Activated CD4-positive, alpha-beta T cell treated with anti-CD3 and anti-CD28 coated beads for 4 hours (primary cell): ENCODE measurements at places on chromosomes 2 and 18.

- no peak for DNase-seq
These were observed 57.5 kb downstream of the DTNB start for GRCh38 chr2:25615920-25616319.

DNA sequence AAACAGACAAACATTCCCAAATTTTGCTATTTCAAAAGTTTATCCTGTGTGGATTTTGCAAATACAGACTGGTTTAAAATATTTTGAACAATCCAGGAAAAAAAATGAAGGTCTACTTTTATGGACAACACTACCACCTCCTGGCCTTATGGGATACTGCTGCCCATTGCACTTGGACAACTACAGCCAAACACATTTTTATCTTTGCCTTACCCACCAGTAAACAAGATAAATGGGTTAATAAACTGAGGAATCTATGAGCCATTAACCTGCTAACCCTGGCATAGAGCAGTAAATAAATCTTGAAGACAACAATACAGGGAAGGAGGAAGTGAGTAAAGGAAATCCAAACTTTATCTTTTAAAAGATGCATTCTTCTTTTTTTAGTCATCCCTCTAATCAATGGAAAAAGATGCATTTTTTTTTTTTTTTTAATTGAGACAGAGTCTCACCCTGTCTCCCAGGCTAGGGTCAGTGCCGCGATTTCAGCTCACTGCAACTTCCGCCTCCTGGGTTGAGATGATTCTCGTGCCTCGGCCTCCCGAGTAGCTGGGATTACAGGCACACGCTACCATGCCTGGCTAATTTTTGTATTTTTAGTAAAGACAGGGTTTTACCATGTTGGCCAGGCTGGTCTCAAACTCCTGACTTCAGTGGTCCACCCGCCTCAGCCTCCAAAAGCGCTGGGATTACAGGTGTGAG lies 2.1 kb upstream of the SPIRE1 start:
- peak; percentile 29 for DNase-seq

DNA sequence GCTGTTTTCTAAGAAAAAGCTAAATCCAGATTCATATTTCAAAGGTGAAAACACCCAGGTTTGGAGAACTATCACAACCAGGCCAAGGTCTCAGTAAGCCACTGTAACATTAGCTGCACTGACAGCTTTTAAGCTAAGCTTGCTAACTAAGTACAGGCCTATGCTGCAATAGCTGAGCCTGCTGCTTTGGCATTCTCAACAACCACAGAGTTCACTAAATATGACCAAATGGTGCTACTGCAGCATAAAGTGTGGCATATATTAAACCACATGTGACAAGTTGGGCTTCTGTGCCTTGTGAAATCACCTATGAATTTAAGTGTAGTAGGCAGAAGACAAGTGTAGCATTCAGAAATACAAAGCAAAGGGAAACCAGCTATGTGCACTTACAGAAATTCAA lies 206.7 kb downstream of the TCF4 start:
- no peak for DNase-seq

DNA sequence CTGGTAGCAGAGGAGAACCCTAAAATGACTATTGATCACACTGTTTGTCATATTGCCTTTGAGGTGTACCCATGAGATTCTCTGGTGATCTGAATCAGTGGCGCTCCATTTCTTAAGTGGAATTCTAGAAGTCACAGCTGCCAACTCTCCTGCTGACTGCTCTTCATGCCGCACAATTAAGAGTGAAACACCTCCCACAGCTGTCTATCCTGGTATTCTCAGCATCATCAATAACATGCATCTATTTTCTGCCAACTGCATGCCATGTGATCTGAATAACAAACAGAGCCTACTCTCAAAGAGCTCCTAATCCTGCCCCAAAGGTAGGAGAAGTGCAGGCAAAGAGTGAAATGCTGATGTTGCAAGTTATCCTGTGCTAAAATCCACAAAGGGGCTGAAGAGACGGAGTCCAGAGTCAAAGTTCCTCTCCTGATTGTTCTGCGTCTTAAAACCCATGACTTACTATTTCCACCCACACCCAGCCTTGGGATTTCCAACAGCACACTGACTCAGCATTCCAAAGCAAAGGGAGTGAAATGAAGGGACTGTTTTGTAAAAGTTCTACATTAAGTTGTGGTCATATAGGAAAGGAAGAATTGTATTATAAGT lies 13.7 kb upstream of the DAPL1 start:
- no peak for DNase-seq

- no peak for DNase-seq
These were observed 14.3 kb upstream of the MAP3K2 start for GRCh38 chr2:127401757-127402695.

GRCh38 chr2:193272011-193272410 lies 1077.3 kb upstream of the TMEFF2 start:
- DNase-seq = no peak

DNA sequence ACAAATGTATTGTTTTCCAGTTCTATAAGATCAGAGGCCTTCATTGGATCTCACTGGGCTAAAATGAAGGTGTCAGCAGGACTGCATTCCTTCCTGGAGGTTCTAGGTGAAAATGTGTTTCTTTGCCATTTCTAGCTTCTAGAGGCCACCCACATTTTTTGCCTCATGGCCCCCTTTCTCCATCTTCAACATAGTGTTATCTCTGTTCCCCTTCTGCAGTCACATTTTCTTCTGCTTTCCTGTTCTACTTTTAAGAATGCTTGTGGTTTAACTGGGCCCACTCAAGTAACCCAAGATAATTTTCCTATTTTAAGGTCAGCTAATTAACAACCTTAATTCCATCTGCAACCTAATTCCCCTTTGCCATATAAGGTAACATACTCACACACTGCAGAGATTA lies 36.1 kb downstream of the METTL21A start:
- no peak for DNase-seq

- no peak for DNase-seq
These were observed 1039.0 kb downstream of the SOCS6 start for GRCh38 chr18:71327850-71328249.

- DNase-seq = no peak
These were observed 179.0 kb downstream of the TWIST2 start for GRCh38 chr2:239026711-239027361.

- DNase-seq = no peak
These were observed 2.7 kb downstream of the USP40 start for GRCh38 chr2:233563663-233564430.

DNA sequence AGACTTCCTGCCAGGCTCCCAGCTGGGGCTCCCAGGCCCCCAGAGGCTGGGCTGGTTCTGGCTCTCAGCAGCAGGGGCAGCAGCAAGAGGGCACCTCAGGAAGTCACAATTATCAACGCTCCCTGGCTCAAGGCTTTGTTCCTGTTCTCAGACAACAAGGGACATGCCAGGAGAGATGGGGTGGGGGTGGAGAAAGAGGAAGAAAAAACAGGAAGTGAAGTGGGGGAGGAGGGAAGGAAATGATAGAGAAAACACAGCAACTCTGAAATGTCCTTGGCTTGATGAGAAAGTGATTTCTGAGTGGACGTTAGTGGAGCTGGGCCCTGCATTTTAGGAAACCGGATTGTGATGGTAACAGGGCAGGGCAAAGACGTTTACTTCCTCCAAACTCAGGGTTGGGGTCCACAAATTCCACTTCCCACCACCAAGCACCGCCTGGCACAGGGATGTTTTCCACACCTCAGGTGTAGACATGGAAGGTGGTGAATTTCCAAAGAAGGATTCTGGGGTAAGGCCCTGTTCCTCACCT lies 40.4 kb downstream of the CYRIA start:
- no peak for DNase-seq

DNA sequence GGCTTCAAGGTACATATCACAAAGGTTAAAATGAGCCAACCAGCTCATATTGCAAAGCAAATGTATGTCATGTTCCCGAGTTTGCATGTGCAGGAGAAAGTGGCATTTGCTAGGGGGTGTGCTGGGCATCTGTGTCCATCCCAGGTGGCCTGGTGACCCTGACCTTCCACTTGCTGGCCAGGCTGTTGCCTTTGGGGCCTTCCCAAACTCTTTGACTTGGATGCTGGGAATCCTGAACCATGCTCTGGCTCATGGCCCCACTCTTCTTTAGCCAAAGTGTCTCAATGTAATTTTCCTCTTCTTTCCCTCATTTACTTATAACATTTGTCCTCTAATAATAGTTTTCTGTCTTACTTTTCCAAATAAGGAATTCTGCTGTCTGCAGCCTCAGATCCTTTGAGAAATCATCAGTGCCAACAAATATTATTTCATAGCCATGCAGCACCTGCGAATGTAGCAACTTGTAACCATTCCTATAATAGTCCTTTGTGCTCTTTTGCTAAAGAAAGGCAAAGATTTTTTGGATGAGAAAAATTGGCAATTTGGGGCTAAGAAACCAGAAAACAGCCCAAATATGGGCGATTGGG lies 64.2 kb downstream of the MTCL1 start:
- DNase-seq = no peak

DNA sequence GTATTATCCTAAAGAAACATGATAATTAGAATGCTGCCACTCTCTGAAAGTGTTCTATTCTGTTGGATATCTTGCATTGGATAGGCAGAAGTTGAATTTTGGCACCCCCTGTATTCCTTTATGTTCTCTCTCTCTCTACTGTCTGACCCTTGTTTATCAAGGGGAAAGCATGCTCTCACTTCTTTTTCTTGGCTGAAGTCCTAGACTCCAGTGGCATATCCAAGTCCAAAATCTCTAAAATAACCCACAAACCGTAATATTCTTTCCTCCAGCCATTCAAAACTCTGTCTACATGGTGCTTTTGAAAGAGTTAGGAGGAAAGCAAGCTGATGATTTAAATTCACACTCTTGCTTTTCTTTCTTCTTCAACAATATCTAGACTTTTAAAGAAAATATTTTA lies 669.7 kb downstream of the TDRD15 start:
- no peak for DNase-seq

GRCh38 chr2:204967199-204967960 lies 422.1 kb downstream of the PARD3B start:
- peak; percentile 38 for DNase-seq

DNA sequence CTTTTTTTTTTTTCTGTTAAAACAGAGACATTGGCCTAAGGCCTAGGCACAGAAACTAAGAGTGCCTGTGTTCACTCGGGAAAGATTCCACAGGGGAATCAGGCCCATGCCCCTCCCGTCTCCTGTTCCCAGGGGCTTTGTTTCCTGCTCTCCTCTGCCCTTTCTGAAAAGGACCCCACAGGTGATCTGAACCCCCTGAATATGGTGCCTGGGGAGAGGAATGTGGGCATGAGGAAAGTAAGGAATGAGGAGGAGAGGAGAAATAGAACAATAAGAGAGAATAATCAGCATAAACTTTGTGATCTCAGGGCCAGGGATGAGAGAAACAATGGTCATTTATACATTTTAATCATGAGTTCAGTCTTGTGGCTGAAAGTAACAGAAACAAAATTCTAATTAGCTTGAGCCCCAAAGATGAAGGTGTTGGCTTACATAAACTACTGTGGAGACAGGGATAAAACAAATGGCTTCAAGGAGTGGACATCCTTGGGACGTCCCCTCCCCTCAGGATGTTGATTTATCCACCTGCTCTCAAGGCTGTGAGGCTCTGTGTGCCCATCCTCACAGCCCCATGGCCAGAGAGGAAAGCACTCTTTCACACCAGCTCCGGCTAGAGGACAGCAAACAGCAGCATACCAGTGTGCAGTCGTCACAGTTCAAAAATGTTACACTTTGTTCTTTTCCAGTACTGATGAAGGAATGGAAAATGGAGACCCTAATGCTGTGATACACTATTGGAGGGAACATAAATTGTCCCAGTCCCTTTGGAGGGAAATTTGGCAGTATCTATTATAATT lies 46.4 kb upstream of the MRPL33 start:
- no peak for DNase-seq

GRCh38 chr2:61327173-61327572 lies 143.7 kb downstream of the USP34 start:
- no peak for DNase-seq

DNA sequence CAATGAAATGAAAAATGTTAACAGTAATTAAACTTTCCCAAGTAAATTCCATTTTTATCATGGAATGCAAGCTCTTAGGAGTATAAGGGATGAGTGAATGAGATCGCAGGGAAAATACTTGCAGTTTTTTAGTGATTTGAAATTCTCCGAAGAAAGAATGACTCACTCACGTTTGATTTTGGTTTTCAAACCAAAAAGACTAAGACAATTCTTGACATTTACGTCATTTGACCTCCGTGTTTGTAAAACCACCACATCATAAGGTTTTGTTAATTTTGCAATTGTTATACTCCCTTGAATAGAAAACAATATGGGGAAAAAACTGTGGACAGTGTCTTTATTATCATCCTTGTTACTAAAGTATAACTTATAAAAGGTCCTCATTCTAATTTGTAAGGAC lies 29.4 kb downstream of the COL4A4 start:
- DNase-seq = no peak

- DNase-seq = peak; percentile 6
These were observed 98.2 kb upstream of the HNMT start for GRCh38 chr2:137865954-137866540.

DNA sequence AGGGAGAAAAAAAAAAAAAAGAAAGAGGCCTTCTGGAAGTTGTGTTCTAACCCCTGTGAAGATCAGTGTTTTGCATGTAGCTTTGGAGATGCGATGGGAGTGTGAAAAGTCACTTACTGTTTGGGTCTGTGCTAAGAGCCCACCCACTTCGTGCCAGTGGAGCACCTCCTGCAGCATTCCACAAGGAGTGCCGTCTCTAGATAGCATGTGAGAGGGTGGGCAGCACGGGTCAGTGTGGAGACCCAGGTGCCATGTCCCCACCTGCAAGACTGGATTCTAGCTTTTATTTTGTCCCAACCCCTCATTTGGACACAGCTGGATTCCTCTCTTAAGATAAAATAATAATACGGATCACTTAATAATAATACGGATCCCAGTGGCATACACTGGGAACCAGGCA lies 12.5 kb upstream of the TMEM185B start:
- DNase-seq = no peak

GRCh38 chr2:189799531-189799930 lies 15.3 kb downstream of the PMS1 start:
- no peak for DNase-seq

DNA sequence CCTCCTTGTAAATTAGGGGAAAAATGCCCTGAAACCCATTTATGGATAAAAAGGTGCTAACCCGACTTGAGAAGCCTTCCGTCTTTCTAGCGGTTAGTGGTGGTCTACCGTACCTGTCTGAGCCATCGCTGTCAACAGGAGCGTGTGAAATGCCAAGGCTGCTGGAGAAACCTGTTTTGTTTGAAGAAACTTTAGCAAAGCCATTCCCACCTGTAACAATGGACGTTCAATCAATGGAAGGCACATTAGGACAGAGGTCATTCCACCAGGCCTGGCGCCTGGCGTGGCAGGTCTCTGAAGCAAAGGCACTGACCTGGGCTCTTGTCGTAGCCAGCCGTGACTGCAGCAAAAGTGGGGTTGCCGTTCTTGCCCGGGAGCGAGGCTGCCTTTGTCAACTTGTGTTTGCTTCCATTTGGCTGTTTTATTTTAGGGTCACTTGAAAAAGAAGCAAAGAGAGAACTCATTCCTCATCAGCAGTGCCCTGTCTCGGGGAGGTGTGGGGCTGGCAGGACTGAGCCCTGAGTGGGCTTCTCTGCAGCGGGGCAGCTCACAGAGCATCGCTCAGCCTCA lies 47.2 kb downstream of the ZAP70 start:
- DNase-seq = no peak

- no peak for DNase-seq
These were observed 506.2 kb upstream of the TMEFF2 start for GRCh38 chr2:192700934-192701333.
